Stimulated activated CD8-positive, alpha-beta memory T cell treated with anti-CD3 and anti-CD28 coated beads, Interleukin-4, amount 100 ng/mL, for 1 hour (primary cell): ENCODE measurements at places on chromosomes 11 and 22.

GRCh38 chr11:36146437-36146836 lies 142.8 kb downstream of the COMMD9 start:
- DNase-seq, result no peak

- no peak for DNase-seq
Observed at GRCh38 chr11:13763341-13763740, 94.9 kb downstream of the FAR1 start.

DNA sequence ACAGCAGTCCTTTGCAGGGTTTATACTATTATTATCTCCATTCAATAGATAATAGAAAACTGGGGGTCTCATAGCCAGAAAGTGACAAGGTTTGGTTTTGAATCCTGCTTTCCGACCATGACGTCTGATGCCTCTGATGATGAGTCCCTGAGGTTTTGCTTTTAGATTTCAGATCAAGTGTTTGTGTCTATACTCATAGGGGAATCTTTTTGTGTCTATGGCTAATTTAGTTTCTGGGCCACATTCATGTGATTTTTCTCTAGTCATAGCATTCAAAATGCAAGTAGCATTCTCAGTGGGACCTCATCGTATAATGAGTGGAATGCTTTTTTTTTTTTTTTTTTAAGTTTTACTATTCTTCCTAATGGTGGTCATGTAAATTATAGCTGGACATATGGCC lies 72.9 kb downstream of the TNRC6B start:
- no peak for DNase-seq

GRCh38 chr11:34149786-34150185 lies 44.4 kb downstream of the NAT10 start:
- no peak for DNase-seq

GRCh38 chr11:133516845-133517244 lies 15.5 kb downstream of the OPCML start:
- DNase-seq, result no peak
